Right renal pelvis (tissue), 4 donors: ENCODE measurements at places on chromosomes 3 and 15. TPM values are rescaled to one million over a fixed set of nuclear protein-coding genes. Genes with fewer than 3 reads are reported as not detected.

The AHSG gene
- 0.38 TPM for polyA plus RNA-seq

The IGSF10 gene
- 2.1 TPM for polyA plus RNA-seq

The MCTP2 gene
- 20.2 TPM for polyA plus RNA-seq

The DPPA2 gene
- 1.2 TPM for polyA plus RNA-seq

The FBXL22 gene
- polyA plus RNA-seq = 1.8 TPM

The KLHDC8B gene
- polyA plus RNA-seq = 41.8 TPM

The TUSC7 gene
- polyA plus RNA-seq = not detected

The SATB1 gene
- 43.6 TPM for polyA plus RNA-seq

The EFCC1 gene
- polyA plus RNA-seq = 2.9 TPM

The BTLA gene
- 0.73 TPM for polyA plus RNA-seq

The SLC12A1 gene
- polyA plus RNA-seq = 534 TPM
